ENCODE measurements at places on chromosomes 7 and 10.

DNA sequence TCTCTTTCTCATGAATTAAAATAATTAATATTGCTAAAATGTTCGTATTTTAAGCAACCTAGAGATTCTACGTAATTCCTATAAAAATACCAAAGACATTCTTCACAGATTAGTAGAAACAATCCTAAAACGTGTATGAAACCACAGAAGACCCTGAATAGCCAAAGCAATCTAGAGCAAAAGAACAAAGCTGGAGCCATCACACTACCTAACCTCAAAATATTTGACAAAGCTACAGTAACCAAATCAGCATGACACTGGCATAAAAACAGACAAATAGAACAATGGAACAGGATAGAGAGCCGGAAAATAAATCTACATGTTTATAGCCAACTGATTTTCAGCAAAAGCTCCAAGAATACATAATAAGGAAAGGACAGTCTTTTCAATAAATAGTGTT lies 105.5 kb upstream of the PTN start:
- DNase-seq, result no peak

- no peak for DNase-seq
These were observed 1092.4 kb downstream of the LRMDA start for GRCh38 chr10:76523791-76524351.

GRCh38 chr10:42973870-42974692 lies 102.8 kb upstream of the RET start:
- DNase-seq, result no peak

DNA sequence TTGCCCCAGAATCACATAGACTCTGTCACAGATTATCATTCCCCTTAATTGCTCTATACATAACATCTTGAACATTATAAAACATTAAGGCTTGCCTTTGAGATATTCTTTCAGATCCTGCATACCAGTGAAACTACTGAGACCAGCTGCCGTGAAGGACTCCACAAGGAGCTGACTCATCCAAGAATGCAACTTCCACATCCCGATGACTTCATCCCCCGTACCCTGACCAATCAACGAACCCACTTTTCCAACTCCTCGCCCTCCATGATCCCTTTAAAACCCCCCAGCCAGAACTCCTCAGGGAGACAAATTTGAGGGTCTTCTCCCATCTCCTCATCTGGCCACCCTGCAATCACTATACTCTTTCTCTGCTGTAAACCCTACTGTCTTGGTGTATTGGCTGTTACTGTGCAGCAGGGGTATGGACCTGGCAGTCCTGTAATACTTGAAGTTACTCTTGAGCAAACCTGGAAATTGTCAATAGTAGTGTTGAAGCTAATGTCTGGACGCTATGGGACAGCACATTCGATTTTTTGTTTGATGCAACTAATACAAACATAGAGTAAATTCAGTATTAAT lies 49.8 kb downstream of the HTR5A start:
- no peak for DNase-seq

DNA sequence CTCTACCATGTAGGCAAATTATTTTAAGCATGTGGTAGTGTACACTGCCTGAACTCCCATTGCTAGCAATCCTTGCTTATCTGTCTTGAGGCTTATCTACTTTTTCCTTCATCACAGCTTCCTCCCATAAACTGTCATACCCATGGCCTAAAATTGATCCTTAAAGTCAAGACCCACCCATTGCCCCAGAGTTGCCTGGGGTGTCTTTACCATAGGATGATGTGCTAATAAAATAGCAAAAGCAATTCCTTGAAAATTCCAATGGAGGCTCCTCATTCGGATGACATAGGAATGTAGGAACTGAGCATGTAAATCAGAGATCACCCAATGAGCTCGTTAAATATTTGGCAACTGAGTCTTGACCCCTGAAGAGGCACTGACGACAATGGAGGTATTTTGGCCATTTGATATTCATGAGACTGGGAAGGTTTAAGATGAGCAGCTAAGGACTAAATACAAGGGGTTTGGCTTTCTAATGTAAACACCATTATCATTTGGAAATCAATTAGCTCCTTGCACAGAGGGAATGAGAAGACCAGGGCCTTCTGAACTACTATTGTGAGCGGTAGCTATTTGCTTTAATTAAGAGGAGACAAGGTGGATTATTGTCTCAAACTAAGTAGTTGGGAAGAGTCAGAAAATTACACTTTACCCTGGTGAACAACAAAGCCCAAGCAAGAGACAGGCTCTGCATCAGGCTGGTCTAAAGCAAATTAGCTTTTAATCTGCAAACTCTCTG lies 234.9 kb downstream of the GATA3 start:
- no peak for DNase-seq

DNA sequence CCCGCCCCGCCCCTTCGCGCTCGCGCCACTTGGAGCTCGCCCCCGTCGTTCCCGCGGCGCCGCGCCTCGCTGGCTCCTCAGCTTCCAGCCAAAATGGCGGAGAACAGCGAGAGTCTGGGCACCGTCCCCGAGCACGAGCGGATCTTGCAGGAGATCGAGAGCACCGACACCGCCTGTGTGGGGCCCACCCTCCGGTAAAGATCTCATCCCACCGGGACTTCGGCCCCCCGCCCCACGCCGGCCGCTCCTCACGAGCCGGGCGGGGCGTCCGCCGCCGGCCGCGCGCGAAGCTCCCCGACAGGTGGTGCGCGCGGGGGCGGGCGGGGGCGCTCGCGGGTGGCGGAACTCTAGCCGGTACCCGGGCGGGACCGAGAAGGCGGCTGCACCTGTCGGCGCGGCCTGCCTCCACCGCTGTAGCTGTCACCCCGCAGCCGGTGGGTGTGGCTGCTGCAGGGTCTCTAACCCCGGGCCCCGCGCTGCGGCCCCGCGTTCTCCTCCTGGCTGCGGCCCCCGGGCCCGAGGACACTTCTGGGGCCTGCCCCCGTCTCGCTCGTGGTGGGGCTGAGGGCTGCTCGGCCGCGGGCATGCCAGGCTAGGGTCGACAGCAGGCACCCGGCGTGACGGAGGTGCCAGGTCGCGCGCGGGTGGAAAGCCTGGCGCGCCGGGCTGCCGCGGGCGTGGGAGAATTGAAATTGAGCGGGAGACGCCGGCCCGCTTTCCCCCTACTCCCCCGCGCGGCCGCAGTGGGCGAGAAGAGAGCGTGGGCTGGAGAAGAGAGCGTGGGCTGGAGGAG lies at the start of gene EXOC6:
Gene EXOC6 (plus strand): TSS at position 80 of the 793 bp plus-strand sequence. CDS start 14 bp downstream, at position 94.
- peak; percentile 58 for DNase-seq

- no peak for DNase-seq
These were observed 72.3 kb upstream of the DNAJB12 start for GRCh38 chr10:72426986-72427385.

DNA sequence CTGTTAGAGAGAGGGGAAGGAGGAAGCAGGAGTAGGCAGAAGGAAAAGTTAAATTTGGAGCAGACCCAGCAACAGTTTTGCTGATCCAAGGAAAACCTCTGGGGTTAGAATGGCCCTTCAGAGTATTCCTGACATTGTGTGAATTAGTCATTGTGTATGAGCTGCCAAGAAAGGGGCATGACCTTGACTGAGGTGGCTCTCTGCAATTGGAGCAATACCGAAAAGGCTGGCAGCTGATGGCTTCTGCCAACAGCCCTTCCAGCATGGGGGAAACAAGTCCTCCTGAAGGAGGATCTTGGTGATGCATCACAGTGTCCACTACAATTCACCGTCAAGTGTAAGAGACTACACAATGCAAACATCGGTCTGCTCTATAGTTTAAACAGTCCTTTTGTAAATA lies 20.6 kb upstream of the WASL start:
- no peak for DNase-seq

DNA sequence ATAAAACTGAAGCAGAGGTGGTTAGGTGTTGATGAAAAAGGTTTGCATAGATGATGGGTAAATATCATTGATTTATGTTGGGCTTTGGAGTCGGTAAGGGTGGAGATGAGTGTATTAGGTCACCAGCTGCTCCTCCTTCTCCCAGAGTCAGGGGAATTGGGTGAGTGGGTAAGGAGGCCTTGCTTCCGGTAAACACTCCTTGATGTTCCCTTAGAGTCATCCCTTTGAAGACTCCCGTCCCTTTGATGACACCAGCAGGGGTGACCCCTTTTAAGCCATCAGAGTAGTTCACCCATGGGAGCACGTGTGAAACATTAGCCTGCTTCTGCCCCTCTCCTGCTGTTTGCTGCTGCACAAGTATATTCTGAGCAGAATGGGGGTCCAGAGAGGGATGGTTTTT lies 92.2 kb upstream of the DKK1 start:
- no peak for DNase-seq

DNA sequence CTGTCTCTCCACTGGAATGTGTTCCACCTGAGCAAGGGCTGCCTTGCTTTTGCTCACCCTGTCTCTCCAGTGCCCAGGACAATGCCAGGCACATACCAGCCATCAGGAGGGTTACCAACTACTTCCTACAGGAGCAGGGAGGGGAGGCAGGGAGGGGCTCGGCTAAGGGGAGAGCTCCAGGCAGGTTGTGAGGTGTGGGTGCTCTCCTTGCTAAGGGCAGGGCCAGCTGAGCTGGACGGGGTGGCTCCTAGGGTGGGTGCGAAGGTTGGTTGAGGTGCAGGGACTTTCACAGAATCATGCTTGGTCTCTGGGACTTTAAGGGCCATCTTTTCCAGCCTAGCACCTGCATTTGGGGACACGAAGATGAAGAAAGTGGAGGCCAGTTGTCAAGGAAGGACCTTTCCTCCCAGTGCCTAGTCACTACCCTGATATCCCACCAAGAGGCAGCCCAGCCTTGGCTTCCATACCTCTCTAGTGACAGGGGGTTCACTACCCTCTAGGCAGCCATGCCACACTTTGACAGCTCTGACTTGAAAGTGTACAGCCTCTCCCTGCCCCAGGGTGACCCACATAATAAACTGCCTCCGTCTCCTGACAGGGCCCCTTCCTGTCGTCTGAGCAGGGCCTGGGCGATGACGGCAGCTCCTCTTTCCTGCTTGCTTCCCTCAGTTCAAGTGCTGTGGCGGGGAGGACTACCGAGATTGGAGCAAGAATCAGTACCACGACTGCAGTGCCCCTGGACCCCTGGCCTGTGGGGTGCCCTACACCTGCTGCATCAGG lies 46.5 kb downstream of the TSPAN15 start:
- no peak for DNase-seq

- no peak for DNase-seq
These were observed 17.4 kb downstream of the IRF5 start for GRCh38 chr7:128954830-128955802.

DNA sequence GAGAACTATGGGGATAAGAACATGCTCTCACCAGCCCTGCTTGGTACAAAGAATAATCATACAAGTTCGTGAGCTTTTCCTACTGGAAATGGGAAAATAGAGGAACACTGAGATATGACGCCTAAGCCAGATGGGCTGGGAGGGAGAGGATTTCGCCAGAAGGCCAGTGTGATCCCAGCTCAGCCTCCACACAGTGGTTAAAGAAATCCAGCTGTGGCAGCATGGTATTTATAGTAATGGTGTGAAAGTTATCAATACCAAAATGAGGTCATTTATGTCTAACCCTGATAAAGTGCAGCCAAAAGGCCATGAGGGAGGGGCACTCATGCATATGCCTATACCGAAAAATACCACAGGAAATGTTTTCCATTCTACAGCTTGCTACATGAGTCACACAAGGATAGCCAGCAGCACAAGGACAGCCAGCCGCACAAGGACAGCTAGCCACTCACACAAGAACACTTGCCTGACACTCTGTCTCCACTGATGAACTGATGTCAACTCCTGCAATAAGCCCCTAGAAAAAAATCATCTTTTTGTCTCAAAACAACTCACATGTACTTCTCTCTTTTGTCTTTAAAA lies 49.4 kb downstream of the FRMPD2 start:
- no peak for DNase-seq

DNA sequence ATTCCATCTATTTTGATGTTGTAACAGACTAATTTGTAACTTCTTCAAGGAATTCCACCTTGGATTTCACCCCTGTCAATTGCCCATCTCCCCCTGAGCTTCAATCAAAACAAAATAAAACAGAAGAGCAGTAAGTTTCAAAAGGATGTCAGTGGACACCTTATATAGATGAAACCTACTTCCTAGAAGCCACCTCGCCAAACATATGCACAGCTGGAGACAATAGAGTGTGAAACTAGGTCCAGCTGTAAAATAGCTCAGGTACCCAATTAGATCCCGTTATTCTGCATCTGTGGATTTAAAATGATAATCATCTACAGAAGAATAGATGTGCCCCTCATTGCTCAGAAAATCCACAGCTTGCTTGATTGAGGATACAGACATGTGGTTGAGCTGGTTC lies 598.6 kb downstream of the SH2D4B start:
- DNase-seq, result no peak

GRCh38 chr10:1048349-1048731 lies 579 bp downstream of the IDI1 start:
- DNase-seq, result no peak

GRCh38 chr10:33612116-33612515 lies 277.6 kb upstream of the NRP1 start:
- no peak for DNase-seq

- no peak for DNase-seq
These were observed 255.4 kb upstream of the MYO3A start for GRCh38 chr10:25678666-25679065.

DNA sequence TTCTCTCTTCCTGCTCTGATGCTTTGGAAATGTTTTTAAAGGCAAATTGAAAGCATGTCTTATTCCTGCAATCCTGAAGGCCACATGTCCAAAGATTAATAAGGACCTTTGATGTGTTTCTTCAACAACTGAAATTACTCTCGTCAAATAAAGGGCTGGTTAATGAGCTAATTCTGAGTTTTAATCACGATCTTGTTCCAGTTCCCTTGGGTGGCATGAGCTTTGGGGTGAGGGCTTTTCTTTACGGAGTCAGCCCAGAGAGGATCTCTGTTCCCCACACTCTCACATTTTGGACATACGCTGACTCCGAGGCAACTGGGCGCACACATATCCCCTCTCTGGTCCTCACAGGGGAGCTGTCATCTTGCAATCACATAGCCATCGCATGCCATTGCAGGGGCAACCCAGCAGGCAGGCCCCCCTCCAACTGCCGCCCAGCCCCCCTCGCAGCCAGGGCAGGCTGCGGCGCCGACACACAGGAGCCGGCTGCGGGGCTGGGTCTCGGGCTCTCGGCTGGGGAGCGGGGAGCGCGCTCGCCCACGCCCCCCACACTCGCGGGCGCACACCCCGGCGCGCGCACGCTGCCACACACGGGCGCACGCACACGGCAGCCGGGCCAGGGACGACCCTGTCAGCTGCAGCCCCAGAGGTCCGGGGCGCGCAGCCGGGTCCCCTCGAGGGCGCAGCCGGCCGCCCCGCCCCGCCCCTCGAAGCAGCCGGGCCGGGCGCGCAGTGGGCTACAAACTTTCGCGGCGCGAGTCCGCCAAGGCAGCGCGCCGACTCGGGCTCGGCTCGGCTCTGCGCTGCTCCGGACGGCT lies at the start of gene GDF10:
Gene GDF10 (plus strand): TSS at position 587 of the 818 bp plus-strand sequence. CDS start 455 bp downstream, outside the sequence.
- DNase-seq, result no peak

GRCh38 chr10:100350914-100351485 lies 4.0 kb downstream of the SCD start:
- no peak for DNase-seq

GRCh38 chr7:105256761-105257231 lies 131.9 kb downstream of the SRPK2 start:
- no peak for DNase-seq

DNA sequence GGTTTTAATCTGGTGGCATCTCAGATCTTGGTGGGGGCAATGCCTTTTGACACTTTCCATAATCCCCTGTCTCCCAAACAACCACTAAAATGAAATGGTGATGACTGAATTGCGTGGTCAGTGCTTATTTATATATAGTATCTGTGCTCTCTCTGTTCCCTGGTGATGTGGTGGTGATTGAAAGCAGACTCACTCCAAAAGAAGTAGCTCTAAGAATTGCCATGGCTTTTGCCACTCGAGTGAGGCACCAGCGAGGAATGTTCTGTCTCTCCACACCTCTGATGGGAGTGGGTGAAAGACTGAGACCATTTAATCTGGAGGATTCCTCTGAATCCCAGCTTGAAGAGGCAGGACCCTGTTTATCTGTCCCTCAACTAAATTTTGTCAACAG lies 2.8 kb downstream of the DUSP5 start:
- no peak for DNase-seq

- DNase-seq, result peak; percentile 91
These were observed 219.4 kb downstream of the ABCA13 start for GRCh38 chr7:48390388-48391327.

Data from GF-D8 (cell line).